ENCODE measurements at places on chromosomes 7 and 10. TPM values are rescaled to one million over a fixed set of nuclear protein-coding genes. Genes with fewer than 3 reads are reported as not detected.

The ANXA8L1 gene
- not detected for total RNA-seq

The ADAMTS14 gene
- not detected for total RNA-seq

The EEPD1 gene
- total RNA-seq = 12.4 TPM

The ANKRD61 gene
- not detected for total RNA-seq

The ABCA13 gene
- total RNA-seq = 0.18 TPM

The ZNF25 gene
- total RNA-seq = 5.0 TPM

The SPOCK2 gene
- 412 TPM for total RNA-seq

The LFNG gene
- 99.5 TPM for total RNA-seq

The TRIM50 gene
- not detected for total RNA-seq

The CYP26C1 gene
- 0.05 TPM for total RNA-seq

The TBC1D12 gene
- total RNA-seq = 0.10 TPM

The PIK3CG gene
- 49.6 TPM for total RNA-seq

The ATE1 gene
- 22.4 TPM for total RNA-seq

The ERVW-1 gene
- total RNA-seq = not detected

The NXPH1 gene
- not detected for total RNA-seq

The PIP4K2A gene
- 115 TPM for total RNA-seq

The LRRC61 gene
- total RNA-seq = 15.3 TPM

The FGL2 gene
- total RNA-seq = 0.86 TPM

The SDK1 gene
- total RNA-seq = 0.07 TPM

The BNIP3 gene
- 71.2 TPM for total RNA-seq

The JCAD gene
- total RNA-seq = 0.43 TPM

The AGAP9 gene
- 5.5 TPM for total RNA-seq

The TUBB8 gene
- not detected for total RNA-seq

The RNLS gene
- 1.9 TPM for total RNA-seq

The ATG9B gene
- total RNA-seq = 15.7 TPM

The SLC29A4 gene
- 0.48 TPM for total RNA-seq

The BLVRA gene
- total RNA-seq = 31.3 TPM

The CPA2 gene
- not detected for total RNA-seq

The LDB3 gene
- total RNA-seq = not detected

The ZNF138 gene
- 11.7 TPM for total RNA-seq
